ENCODE measurements at places on chromosomes 7 and 10.

DNA sequence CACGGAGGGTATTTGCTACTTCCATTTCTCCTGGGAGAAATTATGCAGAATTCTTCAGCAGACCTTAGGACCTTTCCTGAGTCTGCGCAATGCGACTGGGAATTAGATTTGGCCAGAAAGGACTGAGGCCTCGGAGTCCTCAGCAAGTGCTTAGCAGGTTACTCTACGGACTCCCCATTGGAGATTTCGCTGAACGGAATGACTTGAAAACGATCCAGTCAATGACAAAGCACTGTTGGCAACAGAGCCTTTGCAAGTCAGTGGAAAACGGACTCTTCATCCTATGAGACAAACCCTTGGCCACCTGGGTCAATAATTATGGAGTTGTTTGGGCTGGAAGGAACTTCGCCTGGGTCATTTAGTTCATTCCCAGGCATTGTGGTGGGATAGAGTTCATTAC, 107.4 kb downstream of the FAM204A start:
- no peak for DNase-seq

DNA sequence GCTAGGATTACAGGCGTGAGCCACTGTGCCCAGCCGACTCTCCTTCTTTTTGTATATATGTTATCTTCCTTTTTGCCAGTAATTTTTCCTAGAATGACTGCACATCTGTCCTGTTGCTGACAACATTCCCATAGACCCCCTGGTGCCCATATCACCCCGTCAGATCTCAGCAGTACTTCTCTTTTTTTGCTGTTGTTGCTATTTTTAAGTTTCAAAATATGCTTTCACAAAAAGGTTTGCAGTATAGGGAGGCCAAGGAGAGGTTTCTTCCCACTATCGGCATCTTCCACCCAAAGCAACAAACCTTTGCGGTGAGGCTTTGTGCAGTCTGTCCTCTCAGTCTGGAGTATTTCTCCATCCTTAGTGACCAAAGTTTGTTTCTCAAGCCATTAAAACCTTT, 23.1 kb downstream of the PIK3CG start:
- DNase-seq: no peak

- DNase-seq: no peak
Observed at GRCh38 chr10:14671386-14671831, 103.3 kb downstream of the FAM107B start.

DNA sequence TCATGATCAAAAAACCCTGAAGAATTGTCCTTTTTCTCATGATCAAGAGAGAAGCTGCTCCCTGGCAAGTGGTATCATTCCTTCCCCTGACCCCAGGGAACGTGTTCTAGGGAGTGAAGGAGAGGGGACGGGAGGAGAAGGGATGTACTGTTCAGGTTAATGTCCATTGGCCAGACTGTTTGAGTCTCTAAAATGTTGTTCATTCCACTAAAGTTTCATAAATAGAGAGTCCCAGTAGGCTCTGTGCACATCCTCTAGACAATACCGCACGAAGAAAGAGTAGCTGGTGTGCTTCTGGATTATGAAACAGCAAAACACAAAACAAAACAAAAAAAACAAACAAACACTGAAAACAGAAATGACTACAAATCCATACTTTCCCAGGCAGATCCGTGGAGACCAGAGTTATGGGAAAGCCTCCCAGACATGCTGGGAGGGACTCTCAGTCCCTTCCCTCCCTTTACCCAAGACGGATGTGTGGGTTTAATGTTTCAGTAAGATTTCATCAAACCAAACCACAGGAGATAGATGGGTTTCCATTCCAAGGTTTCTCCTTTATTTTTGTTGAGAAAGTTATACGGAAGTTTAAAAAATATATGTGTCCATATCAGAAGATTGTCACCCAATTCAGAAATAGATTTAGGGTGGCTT, 66.5 kb upstream of the TNS3 start:
- no peak for DNase-seq

GRCh38 chr10:85542152-85542551, 824.4 kb downstream of the GRID1 start:
- DNase-seq: no peak

GRCh38 chr10:112622786-112623185, 175.8 kb downstream of the VTI1A start:
- DNase-seq: no peak

DNA sequence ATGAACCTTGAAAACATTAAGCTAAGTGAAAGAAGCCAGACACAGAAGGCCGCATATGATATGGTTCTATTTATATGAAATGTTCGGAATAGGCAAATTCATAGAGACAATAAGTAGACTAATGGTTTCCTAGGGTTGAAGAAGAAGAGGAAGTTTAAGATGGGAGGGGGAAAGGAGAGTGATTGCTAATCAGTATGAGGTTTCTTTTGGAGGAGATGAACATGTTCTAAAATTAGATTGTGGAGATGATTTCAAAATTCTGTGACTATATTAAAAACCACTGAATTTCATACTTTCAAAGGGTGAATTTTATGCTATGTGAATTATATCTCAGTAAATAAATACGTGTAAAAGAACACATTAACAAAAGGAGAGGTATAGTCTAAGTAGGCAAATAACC, 176.4 kb upstream of the HPS1 start:
- no peak for DNase-seq

DNA sequence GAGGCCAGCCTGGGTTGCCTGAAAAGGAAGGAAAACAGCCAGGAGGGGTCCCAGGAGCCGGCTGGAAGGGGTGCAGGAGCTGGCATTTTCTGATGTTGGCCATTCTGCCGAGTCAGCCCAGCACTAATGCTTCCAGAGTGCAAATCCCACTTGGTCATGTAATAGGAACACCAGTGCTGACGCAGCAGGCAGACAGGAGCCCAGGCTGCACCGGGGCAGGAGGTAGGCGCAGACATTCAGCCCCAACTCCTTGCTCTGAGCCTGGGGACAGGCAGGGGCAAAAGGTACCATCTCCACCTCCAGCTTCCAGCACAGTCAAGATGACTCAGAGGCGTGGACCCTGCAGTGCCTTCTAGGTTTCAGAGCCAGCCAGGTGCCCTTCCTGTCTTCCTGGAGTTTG, 10.2 kb upstream of the YWHAG start:
- no peak for DNase-seq

- DNase-seq: no peak
Observed at GRCh38 chr7:112580717-112581435, 100.1 kb downstream of the LSMEM1 start.

GRCh38 chr10:112390125-112390703, 16.3 kb downstream of the ACSL5 start:
- DNase-seq: no peak

DNA sequence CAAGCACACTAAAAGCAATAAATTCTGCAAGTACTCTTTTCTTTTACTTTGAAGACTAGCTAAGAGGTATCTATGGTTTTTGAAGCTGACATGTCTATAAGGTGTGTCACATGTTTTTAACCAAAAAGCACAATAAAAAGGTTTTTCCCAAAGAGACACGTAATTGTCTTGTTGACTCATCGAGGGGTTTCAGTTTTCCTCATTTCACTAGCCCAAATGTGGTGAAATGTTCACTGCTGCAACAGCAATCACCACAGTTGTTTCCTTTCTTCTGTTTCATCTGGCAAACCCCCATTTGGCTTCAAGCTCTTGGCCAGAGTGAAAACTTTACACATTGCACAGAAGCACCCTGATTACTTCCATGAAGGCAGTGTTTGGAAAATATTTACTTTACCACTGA, 3.8 kb upstream of the HOXA4 start:
- no peak for DNase-seq

DNA sequence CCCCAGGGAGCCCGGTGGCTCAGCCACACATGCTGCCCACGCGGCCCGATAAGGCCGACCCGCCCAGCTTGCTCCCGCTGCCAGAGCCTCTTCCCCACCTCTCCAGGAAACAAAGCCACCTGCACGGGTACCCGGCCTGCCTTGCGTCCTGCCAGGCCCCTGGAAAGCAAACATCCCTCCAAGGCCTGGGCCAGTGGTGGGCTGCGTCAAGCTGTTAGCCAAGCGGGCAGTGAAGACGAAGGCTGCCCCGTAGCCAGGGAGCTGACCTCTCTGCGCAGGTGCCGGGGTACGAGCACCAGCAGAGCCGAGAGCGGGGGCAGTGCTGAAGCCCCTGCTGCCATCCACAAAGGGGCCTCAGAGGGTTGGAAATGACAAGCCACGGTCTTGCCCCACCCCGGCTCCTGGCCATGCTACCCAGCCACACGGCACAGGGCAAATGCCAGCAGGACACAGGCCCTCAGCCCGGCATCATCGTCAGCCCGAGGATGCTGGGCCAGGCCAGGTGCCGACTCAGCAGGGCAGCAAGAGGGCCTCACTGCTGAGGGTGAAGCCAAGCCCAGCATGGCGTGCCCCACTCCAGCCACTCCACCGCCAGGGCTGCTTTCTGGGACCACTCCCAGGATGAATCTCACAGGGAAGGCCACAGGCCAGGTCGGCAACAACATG, 140.0 kb downstream of the PTPRN2 start:
- DNase-seq: no peak

DNA sequence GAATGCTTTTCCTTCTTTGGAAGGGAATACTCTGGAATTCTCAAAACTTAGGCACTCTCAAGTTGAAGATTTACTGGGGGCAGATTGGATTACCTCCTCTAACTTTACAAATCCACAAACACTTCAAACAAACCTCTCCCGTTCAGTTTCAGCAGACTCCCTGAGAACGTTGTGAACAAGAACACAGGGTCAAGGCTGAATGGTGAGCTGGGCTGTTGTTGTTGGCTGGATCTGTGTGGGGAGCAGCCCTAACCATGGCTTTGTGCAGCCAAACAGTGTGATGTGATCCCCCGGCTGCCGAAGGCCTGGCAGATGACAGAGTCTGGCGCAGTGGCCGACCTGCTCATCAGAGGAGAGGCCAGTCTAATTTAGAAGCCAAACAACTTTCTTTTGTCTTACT, 93.1 kb downstream of the BMPER start:
- no peak for DNase-seq

GRCh38 chr7:16934722-16935340, 53.0 kb upstream of the AGR3 start:
- no peak for DNase-seq

GRCh38 chr10:91634246-91634645, 1.4 kb upstream of the PPP1R3C start:
- DNase-seq: no peak

- DNase-seq: no peak
Observed at GRCh38 chr7:11625669-11626068, 206.3 kb downstream of the THSD7A start.

DNA sequence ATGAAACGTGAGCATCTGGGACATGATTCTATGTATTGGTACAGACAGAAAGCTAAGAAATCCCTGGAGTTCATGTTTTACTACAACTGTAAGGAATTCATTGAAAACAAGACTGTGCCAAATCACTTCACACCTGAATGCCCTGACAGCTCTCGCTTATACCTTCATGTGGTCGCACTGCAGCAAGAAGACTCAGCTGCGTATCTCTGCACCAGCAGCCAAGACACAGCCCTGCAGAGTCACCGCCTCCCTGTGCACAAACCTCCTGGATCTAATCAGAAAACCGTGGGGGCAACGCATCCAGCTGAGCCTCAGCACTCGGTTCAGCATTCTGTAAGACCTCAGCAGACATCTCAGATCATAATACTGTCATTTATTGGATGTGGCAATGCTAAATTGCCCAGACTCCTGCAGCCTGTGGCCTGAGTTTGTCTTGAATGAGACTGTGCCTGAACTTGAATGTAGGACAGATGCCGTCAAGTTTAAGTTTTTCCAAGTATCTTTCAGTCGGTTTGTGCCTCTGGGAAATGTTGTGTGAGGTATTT, 41.5 kb upstream of the PRSS58 start:
- no peak for DNase-seq

DNA sequence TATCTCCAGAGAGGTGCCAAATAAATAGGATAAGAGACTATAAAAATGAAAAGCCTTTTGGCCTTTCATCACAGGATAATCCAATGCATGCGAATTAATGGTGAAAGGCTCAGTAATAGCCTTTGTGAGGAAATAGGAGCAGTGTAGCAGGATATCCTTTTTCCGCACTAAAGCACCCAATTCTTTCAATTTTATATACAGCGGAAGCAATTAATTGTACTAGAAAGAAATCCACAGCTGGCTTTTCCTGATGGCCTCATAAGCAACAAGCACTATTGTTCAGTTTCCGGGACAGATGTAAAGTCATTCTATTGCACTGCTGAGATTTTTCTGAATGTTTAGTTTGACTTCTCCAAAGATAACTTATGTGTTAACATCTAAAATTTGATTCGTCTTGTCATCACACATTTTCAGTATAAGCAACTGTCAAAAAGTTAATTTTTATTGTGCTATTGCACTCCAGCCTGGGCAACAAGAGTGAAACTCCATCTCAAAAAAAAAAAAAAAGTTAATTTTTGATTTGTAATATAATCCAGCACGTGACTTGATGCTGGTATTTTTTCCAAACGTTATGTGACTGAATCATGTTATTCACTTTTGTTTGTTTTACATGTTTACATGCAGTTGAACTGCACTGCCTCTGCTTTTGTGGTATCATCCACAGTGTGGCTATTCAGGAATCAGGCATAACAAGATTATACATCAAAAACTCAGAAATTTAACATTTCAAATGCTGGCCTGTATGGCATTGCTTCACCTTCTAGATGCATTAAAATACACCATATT, 8.4 kb upstream of the BMPR1A start:
- DNase-seq: peak; percentile 11

DNA sequence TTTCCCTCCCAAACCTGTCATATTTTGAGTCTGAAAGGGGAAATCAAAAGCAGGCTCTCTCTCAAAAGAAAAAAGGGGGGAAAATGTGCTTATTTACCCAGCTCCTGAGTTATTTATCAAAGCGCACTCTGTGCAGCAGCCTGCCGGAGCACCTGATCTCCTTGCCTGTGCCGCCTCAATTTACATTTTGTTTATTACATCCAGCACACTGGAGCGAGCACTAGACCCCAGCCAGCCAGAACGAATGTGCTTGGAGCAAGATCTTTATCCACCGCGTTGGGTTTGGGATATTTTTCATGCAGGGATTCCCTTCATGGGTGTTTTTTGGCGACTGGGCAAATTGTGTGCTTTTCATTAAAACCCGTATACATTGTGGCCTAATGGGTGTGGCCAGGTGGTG, 161.9 kb upstream of the INSYN2A start:
- DNase-seq: no peak

GRCh38 chr7:82605247-82605864, 161.8 kb upstream of the CACNA2D1 start:
- peak; percentile 48 for DNase-seq

DNA sequence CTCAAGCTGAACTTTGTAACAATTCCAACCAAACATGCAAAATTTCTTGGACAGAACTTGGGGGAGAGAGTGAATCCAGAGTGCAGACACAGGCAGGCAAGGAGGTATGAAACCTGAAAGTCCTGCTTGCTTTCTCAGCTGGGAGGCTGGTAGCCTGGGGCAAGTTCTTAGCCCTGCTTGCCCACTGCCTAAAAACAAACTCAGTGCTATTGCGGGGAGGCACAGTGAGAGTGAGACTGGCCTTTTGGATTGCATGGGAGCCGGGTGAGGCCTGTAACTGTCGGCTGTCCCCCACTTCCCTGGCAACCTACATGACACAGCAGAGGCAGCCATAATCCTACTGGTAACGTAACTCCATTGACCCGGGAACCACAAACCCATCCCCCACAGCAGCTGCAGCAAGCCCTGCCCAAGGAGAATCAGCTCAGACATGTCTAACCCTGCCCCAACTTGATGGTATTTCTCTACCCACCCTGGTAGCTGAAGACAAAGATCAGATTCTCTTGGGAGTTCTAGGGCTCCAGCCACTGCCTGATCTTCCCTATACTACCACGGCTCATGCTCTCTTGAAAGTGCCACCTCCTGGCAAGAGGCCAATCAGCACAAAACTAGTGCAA, 663.6 kb downstream of the GRM8 start:
- DNase-seq: no peak

Measured in GF-D8 (cell line).